Activated gamma-delta T cell treated with Interleukin-2 at 50 U/mL for 16 hours (primary cell): ENCODE measurements at places on chromosomes 7 and 10.

GRCh38 chr10:130430291-130430690 is 294.1 kb downstream of the GLRX3 start:
- no peak for DNase-seq

DNA sequence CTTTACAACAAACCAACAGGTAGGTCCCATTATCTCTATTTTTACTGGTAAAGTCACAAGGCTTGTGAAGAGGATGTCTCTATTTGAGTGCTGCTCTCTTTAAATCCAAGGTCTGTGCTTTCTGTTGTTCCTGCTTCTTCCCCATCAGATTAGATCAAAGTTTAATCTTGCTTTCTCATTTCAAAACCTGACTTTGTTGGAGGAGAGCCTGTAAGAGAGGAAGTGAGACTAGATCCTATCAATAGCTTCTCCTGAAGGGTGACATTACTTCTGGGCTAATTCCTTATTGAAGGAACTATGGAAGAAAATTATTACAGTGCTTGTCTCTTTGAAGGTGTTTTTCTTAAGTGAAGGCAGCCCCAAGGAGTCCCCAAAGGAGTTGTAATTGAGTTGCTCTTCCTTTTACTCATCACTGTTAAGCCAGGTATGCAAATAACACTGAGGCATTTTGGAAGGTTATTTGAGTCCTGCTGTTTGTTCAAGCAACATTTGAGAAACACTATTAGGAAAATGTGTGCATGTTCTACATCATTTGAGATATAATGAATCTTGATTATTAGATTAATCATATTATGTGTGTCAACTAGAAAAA is 146.2 kb upstream of the MBL2 start:
- no peak for DNase-seq

- DNase-seq: no peak
These were observed 537.8 kb upstream of the AUTS2 start for GRCh38 chr7:69060516-69060915.

GRCh38 chr7:51316262-51316665 is 345 bp downstream of the COBL start:
- DNase-seq: no peak

- no peak for DNase-seq
These were observed 10.7 kb downstream of the CCDC6 start for GRCh38 chr10:59895629-59896116.

- no peak for DNase-seq
These were observed 51.3 kb upstream of the ZMIZ2 start for GRCh38 chr7:44697136-44698045.

GRCh38 chr10:64708884-64709681 is 1187.9 kb downstream of the REEP3 start:
- DNase-seq: no peak

DNA sequence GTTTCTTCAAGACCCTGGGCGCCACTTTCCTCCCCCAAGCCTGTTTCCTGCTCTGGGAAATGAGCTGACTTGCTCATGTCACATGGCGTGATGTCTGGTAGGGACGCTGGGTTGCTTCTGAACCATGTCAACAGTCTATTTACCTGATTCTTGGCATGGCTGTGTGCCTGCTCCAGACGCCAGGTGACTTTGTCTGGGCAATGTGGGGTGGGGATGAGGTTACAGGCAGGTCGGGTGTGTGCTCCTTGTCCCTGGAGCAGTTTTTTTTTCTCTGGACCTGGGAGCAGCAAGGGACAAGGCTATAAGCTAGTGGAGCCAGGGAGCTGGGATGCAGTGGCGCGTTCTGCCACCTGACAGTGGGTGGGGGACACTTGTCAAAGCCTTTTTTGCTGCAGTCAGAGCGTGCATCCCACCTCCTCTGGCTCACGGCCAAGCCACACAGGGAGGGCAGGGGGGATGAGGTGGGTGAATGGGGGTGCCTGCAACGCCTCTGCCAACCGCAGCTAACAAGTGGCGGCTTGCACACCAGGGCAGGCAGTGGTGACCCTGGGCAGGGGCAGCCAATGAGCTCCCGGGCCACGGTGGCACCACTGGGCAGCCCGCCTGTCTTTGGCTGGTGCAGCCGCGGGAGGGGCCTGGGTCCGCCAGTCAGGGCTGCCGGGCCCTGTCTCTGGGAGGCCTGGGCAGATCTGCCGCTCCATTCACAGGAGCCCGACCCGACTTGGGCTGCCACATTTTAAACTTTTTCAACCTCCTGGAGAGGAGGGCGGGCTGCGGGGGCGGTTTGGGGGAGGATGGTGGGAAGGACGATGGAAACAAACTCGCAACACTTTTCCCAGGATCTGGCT is 22.9 kb downstream of the DNAJB12 start:
- peak; percentile 95 for DNase-seq
